Fibroblast of gingiva (primary cell): ENCODE measurements at places on chromosomes 5 and 9.

GRCh38 chr9:114309096-114309495 is 13.8 kb upstream of the ORM1 start:
- DNase-seq = no peak

DNA sequence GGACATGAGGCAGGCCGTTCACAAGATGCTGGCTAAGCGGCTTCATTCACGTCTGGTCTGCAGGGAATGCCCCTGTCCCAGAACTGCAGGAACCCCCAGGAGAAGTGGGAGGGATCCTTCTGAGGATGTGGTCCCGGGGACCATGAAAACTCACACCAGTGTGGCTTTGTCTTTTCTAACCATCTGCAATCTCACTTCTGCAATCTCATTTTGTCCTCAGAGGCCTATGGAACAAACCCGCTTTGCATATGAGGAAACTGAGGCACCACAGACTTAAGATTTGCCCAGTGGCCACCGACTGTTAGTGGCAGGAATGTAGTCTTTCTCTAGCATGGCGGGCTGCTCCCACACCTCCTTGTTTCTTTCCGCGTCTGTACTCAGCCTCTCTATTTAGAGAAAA is 6.9 kb downstream of the CXCL14 start:
- no peak for DNase-seq

GRCh38 chr5:110361471-110361870 is 365.0 kb downstream of the TMEM232 start:
- peak; percentile 20 for DNase-seq

GRCh38 chr9:133584559-133585476 is 24.4 kb downstream of the FAM163B start:
- no peak for DNase-seq

DNA sequence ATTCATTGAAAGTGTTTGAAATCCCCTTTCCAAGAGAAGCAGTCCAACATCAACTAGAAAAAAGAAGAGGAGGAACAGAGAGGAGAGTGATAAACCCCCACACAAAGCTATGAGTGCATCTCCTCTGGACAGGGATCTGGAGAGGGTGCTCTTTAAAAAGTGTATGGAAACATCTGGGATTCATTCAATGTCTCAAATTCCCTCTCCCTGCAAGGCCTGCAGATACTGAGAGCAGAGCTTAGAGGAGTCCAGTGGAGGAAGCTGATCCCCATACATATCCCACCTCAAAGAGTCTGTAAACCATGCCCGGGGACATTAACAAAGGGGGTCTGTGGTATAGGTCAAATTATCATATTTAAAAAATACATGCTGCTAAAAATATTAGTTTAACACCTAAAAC is 2.2 kb downstream of the SPOCK1 start:
- peak; percentile 28 for DNase-seq

- no peak for DNase-seq
Measured at GRCh38 chr9:124262649-124262972, 4.9 kb downstream of the NEK6 start.

DNA sequence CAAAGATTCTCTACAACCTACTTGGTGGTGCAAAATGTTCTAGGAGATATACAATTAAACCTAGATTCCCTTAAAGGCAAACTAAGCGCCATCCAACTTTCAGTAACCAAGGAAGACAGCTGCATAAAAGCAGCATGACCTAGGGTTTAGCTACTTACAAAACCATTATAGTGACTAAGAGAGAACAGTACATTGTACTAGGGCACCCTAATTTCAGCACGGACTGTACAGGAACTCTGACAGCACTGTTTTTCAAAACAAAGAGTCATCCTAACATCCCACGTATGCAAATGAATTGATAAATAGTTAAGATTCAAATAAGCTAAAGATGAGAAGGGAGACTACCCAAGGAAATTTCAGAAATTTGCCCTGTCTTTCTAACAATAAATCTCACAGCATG is 30.0 kb downstream of the STRBP start:
- DNase-seq = no peak

- DNase-seq = peak; percentile 94
Measured at GRCh38 chr9:73219985-73220626, 68.4 kb downstream of the ANXA1 start.

- DNase-seq = no peak
Measured at GRCh38 chr5:1058988-1059883, 50.6 kb downstream of the NKD2 start.

- DNase-seq = peak; percentile 71
Measured at GRCh38 chr5:35938568-35939227, at the start of gene CAPSL. CAPSL (minus strand) TSS chr5:35938622; CDS start chr5:35921120, 17,502 bp downstream.

- no peak for DNase-seq
Measured at GRCh38 chr9:88342246-88342645, 46.0 kb upstream of the SPIN1 start.

DNA sequence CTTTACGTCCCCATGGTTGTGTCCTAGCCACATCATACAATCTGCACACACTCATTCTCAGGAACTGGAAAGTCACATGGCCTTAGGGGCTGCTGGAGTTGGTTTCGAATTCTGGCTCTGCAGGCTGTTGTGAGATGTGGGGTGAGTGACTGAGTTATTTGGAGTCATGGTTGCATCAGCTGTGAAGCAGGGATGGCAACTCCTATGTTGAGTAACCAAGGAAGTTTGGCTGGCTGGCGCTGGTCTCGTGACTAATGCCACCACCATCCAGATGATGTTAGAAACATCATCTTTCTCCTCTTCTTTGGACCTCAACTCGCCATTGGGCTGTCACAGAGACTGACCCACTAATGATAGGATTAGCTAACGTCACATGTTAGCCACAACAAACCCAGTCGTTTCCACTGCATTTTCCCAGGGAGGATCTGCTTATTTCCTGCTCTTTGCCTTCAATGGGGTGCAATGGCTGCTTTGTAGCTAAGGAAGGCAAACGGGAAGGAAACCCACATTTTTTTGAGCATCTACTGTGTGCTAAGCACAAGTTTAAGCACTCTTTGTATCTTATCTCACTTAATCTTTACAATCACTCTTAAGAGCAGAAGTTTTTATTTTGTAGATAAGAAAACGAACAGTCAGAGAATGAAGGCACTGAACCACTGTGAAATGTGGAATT is 78.1 kb upstream of the UBTD2 start:
- DNase-seq = peak; percentile 98

DNA sequence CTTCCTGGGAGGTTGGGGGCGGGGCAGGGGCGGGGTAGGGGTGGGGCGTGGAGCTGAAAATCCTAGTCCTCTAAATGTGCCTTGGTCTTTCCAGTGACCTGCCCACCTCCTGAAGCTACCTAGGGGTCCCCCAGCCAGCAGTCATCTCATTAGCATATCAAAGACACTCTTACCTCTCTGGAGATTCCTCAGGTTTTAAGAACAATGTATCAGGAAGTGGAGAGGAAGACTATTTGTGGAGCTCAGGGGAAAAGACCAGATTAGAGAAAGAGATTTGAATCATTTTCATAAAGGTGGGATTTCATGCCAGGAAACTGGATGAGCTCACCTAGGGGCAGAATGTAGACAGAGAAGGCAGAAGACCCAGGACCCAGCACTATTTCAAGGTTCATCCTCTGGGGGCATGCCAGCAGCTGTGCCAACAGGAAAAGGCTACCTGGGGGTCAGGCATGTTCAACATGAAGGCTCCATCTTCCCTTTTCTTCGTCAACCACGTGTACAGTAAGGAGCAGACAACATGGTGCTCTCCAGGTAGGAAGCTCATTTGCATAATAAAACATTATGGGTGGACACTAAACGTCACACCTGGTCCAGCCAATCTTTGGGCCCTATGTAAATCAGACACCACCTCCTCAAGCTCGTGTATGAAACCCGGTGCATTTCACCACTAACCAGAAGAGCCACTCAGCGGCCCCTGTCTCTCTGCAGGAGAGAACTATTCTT is 6.9 kb downstream of the GMCL2 start:
- no peak for DNase-seq

DNA sequence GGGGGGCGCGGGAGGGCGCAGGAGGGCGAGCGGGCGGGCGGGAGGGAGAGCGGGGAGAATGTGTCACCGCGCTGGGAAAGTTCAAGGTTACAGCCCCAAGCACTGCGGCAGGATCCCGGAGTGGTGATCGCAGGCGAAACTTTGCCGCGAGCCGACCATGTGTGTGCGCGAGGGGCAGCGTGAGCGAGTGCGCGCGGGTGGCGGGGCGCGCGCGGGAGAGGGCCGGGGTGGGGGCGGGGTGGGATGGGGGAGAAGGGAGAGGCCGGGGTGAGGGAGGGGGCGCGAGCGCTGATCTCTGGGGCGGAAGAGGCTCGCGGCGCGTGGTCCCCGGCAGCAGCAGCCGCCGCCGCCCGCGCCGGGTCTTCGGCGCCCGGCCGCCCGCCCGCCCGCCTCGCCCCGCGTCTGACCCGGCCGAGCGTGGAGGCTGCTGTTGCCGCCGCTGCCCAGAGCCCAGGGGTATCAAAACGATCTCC is at the start of gene NFIB:
NFIB (minus strand) TSS at position 191 of the 473 bp plus-strand sequence. CDS start 630 bp downstream, outside the sequence.
- peak; percentile 49 for DNase-seq

DNA sequence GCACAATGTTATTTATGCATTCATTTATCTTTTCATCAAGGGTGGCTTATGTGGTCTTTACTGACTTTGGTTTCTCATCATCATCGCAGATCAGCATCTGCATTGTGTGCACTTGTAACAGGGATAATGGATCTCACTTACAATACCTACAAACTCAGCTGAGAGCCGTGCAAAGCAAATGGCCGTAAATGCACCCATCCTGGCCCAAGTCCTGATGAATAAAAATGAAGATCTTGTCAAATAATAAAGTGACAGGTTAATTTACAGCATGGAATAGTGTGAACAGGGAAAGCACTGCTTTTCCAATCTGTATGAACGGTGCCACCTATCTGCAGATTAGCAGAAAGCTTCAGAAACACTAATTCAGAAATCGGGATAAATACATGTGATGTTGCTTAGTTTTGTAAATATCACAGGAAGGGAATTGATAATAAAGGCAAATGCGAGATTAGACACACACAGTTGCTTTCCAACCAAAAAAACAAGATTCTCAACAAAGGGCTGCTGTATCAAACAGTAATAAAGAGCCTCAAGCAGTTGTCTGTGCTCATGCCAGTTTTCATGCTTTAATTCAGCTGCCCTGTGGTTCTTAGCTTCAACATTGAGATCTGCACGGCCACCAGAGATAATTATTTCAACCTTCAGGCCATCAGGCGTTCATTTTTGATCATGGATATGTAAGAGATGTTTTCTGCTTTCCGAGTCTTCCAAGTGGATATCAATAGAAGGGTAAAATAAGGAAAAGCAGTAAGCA is 153.4 kb upstream of the POU5F2 start:
- no peak for DNase-seq

- no peak for DNase-seq
Measured at GRCh38 chr5:158559066-158559465, 540.6 kb downstream of the EBF1 start.

DNA sequence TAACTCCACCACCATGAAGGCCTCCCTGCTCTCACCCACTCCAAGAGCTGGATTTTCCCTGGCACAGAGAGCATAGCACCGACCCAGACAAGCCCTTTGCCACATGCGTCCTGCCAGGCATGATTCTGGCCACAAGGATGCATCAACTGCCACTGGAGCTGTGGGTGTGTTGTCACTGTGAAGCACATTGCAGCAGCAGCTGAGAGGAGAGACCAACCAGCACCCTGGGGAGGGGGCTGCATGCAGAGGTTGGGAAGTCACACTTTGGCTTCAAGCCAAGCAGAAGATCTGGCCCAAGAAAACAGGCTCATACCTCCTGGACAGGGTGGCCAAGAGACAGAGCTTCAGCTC is 22.6 kb upstream of the PTGES start:
- DNase-seq = no peak

DNA sequence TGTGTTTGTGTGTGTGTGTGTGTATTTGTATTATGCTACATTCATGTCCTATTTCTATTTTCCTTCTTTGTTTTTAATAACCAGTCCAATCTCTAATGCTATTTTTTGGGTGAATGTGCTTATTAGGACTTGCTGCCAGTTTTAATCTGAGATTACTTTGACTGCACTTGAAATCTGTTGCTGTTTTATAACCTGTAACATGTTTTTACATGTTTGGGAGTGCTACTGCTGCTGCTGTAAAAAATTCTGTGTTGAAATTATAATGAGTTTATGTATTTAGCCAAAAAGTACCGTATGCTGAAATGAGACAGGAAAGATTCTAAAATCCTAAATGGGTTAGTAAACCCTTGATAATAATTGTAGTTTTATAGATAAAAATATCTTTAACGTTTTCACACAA is 104.7 kb upstream of the SSBP2 start:
- no peak for DNase-seq

DNA sequence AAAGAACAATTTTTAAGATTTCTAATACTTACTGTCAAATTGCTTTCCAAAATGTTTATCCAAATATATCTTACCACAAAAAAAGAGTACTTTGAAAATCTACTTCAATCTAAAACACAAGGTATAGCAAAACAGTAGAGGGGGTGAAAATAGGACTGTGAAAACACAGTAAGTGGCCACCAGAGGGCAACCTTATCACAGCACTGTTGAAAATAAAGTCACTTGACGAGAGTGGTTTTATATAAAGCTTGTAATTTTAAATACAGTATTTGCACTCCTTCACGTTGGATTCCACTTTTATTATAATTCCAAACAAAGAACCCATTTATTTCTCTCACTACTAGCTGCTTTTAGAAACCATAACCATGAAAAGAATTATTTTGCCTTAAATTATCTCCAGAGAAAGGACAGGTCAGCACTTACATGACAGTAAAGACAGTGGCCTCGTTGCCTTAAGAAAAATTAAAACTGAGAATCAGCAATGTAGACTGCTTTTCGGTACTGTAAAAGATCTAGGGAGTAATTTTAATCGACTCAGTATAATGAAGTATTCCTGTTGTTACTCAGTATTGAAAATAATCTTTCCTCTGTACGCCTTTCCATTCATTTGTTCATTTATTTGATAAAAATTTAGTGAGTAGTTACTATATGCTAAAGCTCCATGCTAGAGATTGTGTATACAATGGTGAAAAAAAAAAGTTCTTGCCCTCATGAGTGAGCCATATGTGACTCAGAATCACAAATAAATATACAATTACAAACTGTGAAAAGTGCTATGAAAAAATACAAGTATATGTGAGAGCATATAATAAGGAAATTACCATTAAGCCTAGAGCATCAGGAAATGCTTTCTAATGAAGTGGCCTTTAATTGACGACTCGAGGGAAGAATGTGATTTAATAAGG is 40.0 kb upstream of the CDK5RAP2 start:
- peak; percentile 55 for DNase-seq

DNA sequence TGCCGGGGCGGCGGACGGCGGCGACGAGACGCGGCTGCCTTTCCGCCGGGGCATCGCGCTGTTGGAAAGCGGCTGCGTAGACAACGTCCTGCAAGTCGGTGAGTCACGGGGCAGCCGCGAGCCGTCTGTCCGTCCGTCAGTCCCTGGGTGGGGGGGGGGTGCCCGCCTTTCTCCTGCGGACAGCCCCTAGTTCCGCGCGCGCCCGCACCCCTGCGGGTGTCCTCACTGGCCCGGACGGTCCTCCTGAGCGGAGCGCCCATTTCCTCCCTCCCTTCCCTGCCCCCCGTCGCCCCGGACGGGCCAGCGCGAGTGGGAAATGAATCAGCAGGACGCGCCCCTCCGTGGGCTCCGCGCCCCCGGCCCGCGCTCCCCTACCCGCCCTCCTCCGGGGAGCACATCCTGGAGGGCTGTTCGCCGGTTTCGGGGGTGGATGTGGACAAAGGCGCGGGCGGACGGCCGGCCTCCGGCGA is 828 bp downstream of the ZSWIM6 start:
- peak; percentile 55 for DNase-seq
